Neural crest cell (in vitro differentiated cells): ENCODE measurements at places on chromosomes 3 and 15. TPM values are rescaled to one million over a fixed set of nuclear protein-coding genes. Genes with fewer than 3 reads are reported as not detected.

Gene ZNF710
- total RNA-seq: 60.3 and 64.4 TPM in 2 replicates

Gene ACSBG1
- total RNA-seq: 4.9 and 5.5 TPM in 2 replicates

Gene FANCD2OS
- total RNA-seq: not detected in 2 replicates

Gene NEK11
- 4.9 and 5.8 TPM in 2 replicates for total RNA-seq

Gene CYP1A2
- total RNA-seq: not detected in 2 replicates

Gene NEDD4
- 20.3 and 22.8 TPM in 2 replicates for total RNA-seq

Gene UACA
- total RNA-seq: 36.8 and 37.8 TPM in 2 replicates

DNA sequence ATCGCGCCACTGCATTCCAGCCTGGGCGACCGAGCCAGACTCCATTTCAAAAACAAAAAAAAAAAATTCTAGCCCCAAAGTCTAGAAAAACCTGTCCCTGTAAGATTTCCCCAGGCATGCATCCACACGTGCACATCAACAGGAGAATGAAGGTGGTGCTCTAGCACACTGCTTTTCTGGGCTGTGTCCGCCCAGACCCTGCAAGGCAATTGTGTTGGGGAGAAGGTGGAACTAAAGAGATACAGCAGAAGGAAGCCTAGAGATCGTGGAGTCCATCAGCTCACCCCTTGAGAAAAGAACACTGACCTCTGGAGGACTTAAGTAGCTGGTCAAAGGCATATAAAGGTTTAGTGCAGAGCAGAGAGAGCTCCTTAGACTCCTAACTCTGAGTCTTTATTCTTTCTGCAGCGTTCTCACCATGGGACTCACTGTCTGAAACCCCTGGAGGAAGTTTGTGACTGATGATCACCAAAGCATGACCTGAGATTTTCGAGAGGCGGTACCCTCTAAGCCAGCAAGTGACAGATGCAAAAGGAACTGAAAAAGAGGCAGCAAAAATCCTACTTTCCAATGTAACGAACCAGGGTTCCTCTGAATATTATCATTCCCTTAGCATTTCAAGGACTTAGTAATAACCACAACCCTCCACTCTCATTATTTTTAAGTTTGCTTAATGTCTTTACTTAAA, 179.8 kb downstream of the MEX3B start:
- H3K36me3 ChIP-seq: peaks cover 37% of the 10 kb centered on the region
- H3K4me1 ChIP-seq: peaks cover 16% of the 10 kb centered on the region
- no peak overlapping the region for H3K4me3 ChIP-seq
- no peaks in the 10 kb centered on the region for H3K27me3 ChIP-seq

DNA sequence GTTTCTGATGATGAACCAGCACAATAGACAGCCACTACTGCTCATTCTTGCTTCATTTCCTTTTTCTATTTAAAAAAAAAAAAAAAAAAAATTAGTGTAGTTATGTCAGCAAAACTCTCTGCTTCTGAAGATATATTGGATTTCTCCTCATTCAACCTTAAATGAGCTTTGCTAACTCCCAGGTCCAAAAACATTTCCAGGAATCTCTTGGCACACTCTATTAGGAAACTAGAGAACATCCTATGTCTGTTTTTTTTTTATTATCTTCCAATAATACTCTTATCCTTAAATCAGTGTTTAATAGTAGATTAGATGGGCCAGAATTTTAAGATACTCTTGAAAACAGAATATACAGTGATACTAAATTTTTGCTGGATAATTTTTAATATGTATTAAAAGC, 398.0 kb downstream of the NAALADL2 start:
- DNase-seq: no peak
- H3K4me1 ChIP-seq: peaks cover 5% of the 10 kb centered on the region
- no peaks in the 10 kb centered on the region for H3K27me3 ChIP-seq
- H3K4me3 ChIP-seq: no peak overlapping the region
- H3K36me3 ChIP-seq: no peaks in the 10 kb centered on the region
- no peak overlapping the region for H3K27ac ChIP-seq

GRCh38 chr3:175153595-175153994, 294.5 kb downstream of the NAALADL2 start:
- H3K27ac ChIP-seq: no peak overlapping the region
- H3K4me3 ChIP-seq: no peak overlapping the region
- DNase-seq: no peak
- H3K36me3 ChIP-seq: no peaks in the 10 kb centered on the region

- H3K27me3 ChIP-seq: no peaks in the 10 kb centered on the region
- DNase-seq: no peak
- H3K36me3 ChIP-seq: no peaks in the 10 kb centered on the region
- H3K4me3 ChIP-seq: no peak overlapping the region
Observed at GRCh38 chr3:65778968-65779367, 259.8 kb downstream of the MAGI1 start.

DNA sequence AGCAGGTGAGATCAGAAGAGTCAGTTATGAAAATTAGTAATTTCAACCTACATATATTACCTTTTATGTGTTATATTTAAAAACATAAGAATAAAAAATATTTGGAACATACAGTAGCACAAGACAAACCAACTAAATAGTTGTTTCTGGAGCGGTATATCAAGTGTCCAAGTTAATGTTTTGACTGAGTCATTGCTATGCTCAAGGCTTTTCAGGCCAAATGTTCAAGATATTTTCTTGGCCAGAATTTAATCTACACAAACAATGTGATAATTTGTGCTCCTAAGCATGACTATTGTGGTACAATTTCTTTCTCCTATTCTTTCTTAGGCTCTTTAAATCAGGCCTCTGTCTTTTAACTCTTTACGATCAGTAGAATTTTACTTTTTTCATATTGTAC, 412.4 kb downstream of the RAP2B start:
- H3K27ac ChIP-seq: no peak overlapping the region
- no peak overlapping the region for H3K4me3 ChIP-seq
- no peaks in the 10 kb centered on the region for H3K27me3 ChIP-seq
- peaks cover 4% of the 10 kb centered on the region for H3K4me1 ChIP-seq

DNA sequence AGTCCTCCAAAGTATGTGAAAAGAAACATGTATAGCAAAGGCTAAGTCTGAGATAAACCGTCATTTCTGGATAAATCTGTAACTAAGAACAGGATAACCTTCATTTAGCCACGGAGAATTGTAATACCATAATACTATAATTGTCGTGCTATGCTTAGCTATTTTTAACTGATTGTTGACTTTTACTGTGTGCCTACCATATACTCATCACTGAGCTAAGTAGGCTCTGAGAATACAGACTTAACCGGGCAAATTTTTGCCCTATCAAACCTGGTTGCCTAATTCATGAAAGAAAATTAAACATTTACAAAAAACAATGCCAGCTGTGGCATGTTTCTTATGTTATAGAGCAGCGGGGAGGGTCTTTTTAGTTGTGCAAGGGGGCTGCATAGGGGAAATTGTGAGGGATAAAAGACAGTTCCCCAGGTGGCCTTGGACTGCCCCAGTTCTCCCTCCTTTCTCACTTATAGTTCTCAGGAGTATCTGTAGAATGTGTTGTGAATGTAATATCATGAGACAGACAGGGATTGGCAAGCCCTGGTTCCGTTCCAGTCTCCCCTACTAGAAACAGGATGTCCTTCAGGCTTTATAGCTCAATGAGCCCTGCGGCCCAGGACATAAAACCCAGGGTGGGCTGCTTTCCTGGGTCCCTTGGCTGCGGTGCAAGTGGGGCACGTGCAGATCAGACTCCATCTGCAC, 318.5 kb downstream of the GBE1 start:
- no peaks in the 10 kb centered on the region for H3K4me1 ChIP-seq
- H3K27ac ChIP-seq: no peak overlapping the region
- H3K36me3 ChIP-seq: peaks cover 3% of the 10 kb centered on the region

DNA sequence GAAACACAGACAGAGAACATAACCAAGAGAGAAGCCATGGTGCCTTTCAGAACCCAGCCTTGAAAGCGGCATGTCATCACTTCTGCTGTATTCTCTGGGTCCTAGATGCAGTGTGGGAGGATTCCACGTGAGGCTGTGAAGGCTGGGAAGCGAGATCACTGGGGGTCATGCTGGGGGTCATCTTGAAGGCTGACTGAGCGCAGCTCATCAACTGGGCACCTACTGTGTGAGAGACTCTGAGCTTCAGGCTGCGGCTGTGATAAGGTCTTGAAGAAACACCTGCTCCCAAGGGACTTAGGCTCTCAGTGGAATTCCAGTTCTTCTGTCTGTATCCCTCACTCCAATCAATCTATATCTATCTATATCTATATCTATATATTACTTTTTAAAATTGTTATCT, 91.8 kb upstream of the KLF13 start:
- H3K4me3 ChIP-seq: no peak overlapping the region
- H3K4me1 ChIP-seq: peaks cover 5% of the 10 kb centered on the region
- no peak overlapping the region for H3K27ac ChIP-seq
- H3K36me3 ChIP-seq: no peaks in the 10 kb centered on the region
- no peak for DNase-seq

DNA sequence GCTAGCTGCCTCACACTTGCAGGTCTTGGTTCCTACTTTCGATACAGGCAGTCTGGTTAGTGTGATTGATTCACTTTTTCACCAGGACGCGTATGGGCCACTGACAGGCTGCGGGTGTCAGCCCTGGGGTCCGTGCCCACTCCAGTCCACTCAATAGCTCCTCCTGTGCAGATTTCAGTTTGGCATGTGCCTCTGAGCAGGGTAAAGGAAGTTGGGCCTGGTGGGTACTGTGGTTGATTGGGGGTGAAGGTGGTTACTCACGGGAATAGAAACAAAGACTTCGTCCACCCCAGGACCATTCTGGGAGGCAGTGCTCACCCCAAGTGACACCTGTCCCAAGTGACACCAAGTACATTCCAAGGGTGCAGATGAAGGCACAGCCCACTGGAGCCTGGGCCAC, 62.3 kb downstream of the EPHB1 start:
- H3K4me3 ChIP-seq: no peak overlapping the region
- H3K4me1 ChIP-seq: no peaks in the 10 kb centered on the region
- DNase-seq: no peak
- H3K36me3 ChIP-seq: no peaks in the 10 kb centered on the region
- H3K27ac ChIP-seq: no peak overlapping the region

- H3K27me3 ChIP-seq: no peaks in the 10 kb centered on the region
- no peak overlapping the region for H3K4me3 ChIP-seq
Observed at GRCh38 chr15:40680151-40680550, 14.8 kb upstream of the RAD51 start.

- no peaks in the 10 kb centered on the region for H3K27me3 ChIP-seq
- peaks cover 3% of the 10 kb centered on the region for H3K36me3 ChIP-seq
- no peaks in the 10 kb centered on the region for H3K4me1 ChIP-seq
- no peak for DNase-seq
- no peak overlapping the region for H3K27ac ChIP-seq
- H3K4me3 ChIP-seq: no peak overlapping the region
Observed at GRCh38 chr3:188664795-188665194, 507.0 kb upstream of the TPRG1 start.

GRCh38 chr3:165624761-165625160, 212.5 kb downstream of the BCHE start:
- no peak for DNase-seq
- H3K4me3 ChIP-seq: no peak overlapping the region
- no peaks in the 10 kb centered on the region for H3K4me1 ChIP-seq
- no peaks in the 10 kb centered on the region for H3K36me3 ChIP-seq

DNA sequence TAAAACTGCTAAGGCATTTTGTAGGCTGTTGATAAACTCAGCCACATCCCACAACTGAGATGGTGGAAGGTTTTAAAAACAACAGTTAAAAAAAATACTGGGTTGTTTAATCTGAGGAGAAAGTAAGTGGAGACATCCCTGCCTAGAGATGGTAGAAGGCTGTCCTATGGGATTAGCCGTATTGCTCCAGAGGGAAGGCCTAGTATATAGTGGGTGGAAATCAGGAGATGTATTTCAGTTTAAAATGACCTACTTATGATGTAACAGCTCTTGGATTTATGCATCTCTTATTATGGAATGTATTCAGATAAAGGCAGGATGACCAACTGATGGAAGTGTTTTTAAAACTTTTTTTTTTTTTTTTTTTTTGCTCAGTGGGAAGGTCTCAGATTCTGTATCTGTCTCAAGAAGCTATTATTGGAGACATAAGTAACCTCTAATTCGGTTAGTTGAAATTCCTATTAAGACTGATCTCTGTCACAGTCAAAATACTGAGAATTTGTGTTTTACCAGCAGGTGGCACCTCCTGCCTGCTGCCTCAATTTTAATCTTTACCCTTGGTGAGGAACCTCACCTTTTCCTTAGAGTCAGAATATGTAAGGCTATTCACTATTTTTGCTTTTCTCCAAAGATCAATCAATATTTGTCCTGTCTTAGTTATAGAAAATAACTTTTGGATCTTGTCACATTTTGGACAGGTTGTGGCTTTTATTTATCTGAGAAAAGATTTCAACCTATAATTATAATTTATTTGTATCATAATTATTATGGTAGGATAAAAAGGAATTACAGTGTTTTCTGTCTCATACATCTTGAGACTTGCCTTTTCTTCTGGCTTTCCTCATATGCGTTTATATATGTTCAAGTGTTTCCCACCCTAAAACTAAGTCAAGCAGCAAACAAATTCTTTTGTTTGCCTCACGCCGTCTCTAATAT, 63.0 kb downstream of the VPS8 start:
- no peaks in the 10 kb centered on the region for H3K4me1 ChIP-seq
- no peak overlapping the region for H3K4me3 ChIP-seq
- H3K27me3 ChIP-seq: no peaks in the 10 kb centered on the region
- no peak overlapping the region for H3K27ac ChIP-seq
- no peaks in the 10 kb centered on the region for H3K36me3 ChIP-seq

- no peaks in the 10 kb centered on the region for H3K36me3 ChIP-seq
- no peak overlapping the region for H3K27ac ChIP-seq
- no peak overlapping the region for H3K4me3 ChIP-seq
- no peaks in the 10 kb centered on the region for H3K27me3 ChIP-seq
Observed at GRCh38 chr3:57796261-57796660, 40.2 kb downstream of the SLMAP start.

DNA sequence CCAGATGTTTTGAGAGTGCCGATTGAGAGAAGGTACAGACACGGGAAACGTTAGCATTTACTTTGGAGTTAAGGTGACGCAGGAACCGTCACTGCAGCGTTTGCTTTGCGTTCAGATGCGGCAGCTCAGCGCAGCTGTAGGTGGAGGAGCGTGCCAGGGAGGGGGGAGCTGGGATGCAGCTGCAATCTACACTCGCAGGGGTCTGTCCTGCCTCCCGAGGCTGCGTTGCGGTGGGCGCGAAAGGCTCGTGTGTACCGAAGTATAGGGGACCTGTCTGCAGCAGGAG, 425 bp upstream of the FYTTD1 start:
- H3K4me1 ChIP-seq: peaks cover 43% of the 10 kb centered on the region
- peak overlapping the region; percentile 97 for H3K4me3 ChIP-seq
- DNase-seq: no peak
- no peaks in the 10 kb centered on the region for H3K36me3 ChIP-seq
- no peaks in the 10 kb centered on the region for H3K27me3 ChIP-seq

DNA sequence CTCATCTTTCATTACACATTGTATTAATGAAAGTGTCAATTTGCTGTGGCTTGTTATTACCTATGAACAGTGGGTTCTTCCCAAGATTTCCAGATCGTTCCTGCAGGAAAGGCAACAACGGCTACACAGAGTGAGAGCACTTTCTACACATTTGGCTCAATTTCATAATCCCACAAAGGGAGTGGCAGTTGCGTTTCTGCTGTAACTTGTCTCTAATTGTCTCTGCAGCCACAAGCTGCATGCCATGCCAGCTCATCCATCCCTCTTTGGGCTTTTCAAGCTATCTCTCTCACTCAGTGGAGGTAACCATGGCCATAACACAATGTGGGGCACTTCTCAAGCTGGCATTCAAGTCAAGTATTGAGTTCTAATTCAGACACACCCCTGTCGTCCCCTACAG, 27.7 kb upstream of the CPNE4 start:
- peaks cover 11% of the 10 kb centered on the region for H3K4me1 ChIP-seq
- no peak for DNase-seq
- H3K27ac ChIP-seq: no peak overlapping the region
